ENCODE measurements at places on chromosomes 3 and 15. TPM values are rescaled to one million over a fixed set of nuclear protein-coding genes. Genes with fewer than 3 reads are reported as not detected.
A peak's percentile ranks its signal among the peaks of the same experiment; 100 is the strongest.

Gene HHLA2
- 0.84 TPM for polyA plus RNA-seq

Gene AMIGO3
- 11.1 TPM for polyA plus RNA-seq

Gene SOX14
- polyA plus RNA-seq = not detected

Gene CRABP1
- polyA plus RNA-seq = not detected

Gene FAM219B
- polyA plus RNA-seq = 50.6 TPM

Gene DUOXA1
- polyA plus RNA-seq = 0.03 TPM

Gene ARGFX
- polyA plus RNA-seq = not detected

Gene ZIC4
- polyA plus RNA-seq = not detected

Gene GABRA5
- not detected for polyA plus RNA-seq

Gene SLC2A2
- polyA plus RNA-seq = not detected

Gene SLC25A20
- polyA plus RNA-seq = 5.7 TPM

DNA sequence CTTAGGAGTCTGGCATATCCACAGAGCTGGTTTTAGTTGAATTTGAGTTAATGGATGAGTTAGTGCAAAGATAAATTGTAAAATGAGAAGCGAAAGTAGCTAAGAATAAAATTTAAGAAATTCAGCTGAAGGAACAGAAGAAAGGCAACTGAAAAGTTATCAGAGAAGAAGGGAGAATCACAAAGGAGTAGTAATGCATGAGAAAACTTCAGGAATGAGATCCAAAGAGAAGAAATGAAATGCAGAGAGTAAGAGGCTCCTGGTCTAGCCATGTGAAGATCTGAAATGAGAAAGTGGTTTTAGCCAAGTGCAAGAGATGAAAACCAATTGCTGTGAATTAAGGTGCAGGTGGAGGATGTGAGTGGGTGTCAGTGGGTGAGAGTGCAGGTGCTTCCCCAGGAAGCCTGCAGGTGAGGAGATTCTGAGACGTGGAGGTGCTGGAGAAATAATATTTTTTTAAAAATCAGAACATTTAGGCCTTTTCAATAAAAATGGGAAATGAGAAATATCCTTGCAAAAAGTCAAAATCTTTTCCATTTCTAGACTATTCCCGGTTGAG, 18.5 kb downstream of the KBTBD8 start:
- H3K36me3 ChIP-seq = peaks cover 4% of the 10 kb centered on the region
- H3K4me1 ChIP-seq = peaks cover 43% of the 10 kb centered on the region
- no peaks in the 10 kb centered on the region for H3K27me3 ChIP-seq
- H3K27ac ChIP-seq = peak overlapping the region; percentile 80
- peak; percentile 57 for DNase-seq

- H3K27ac ChIP-seq = no peak overlapping the region
- no peaks in the 10 kb centered on the region for H3K36me3 ChIP-seq
- H3K4me3 ChIP-seq = no peak overlapping the region
- no peaks in the 10 kb centered on the region for H3K27me3 ChIP-seq
- H3K4me1 ChIP-seq = peaks cover 5% of the 10 kb centered on the region
These were observed 63.1 kb upstream of the MCTP2 start for GRCh38 chr15:94168250-94168649.

GRCh38 chr15:70120958-70121623, 23.4 kb upstream of the TLE3 start:
- H3K27me3 ChIP-seq = no peaks in the 10 kb centered on the region
- H3K36me3 ChIP-seq = no peaks in the 10 kb centered on the region
- no peaks in the 10 kb centered on the region for H3K4me1 ChIP-seq

- H3K27me3 ChIP-seq = no peaks in the 10 kb centered on the region
- DNase-seq = no peak
- H3K27ac ChIP-seq = no peak overlapping the region
- no peaks in the 10 kb centered on the region for H3K36me3 ChIP-seq
- no peak overlapping the region for H3K4me3 ChIP-seq
These were observed 345.0 kb downstream of the FHIT start for GRCh38 chr3:60906283-60906682.

- no peaks in the 10 kb centered on the region for H3K36me3 ChIP-seq
- no peak overlapping the region for H3K27ac ChIP-seq
- H3K4me1 ChIP-seq = peaks cover 4% of the 10 kb centered on the region
These were observed 30.2 kb downstream of the RPLP1 start for GRCh38 chr15:69482686-69483256.

- H3K4me3 ChIP-seq = no peak overlapping the region
- H3K4me1 ChIP-seq = no peaks in the 10 kb centered on the region
- H3K27me3 ChIP-seq = no peaks in the 10 kb centered on the region
- H3K27ac ChIP-seq = no peak overlapping the region
- H3K36me3 ChIP-seq = no peaks in the 10 kb centered on the region
- DNase-seq = no peak
These were observed 455.0 kb upstream of the THBS1 start for GRCh38 chr15:39125904-39126303.

DNA sequence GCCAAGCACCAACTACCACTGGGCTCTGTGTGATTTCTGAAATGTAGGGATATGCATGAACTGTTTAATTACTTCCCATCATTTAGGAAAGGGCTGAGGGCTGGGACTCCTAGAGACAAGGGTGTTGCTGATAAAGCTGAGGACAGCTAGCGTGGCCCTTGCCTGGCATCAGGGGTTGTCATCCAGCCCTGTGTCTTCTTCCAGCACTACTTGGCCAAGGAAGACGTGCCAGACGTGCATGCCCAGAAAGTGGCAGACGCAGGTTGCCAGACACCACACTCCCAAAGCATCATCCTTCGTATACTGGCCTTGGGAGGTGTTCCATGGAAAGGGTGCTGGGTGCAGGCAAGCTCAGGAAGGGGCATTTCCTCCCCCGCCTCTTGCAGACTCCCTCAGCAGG, 64.8 kb downstream of the LRIG1 start:
- no peaks in the 10 kb centered on the region for H3K36me3 ChIP-seq
- H3K27ac ChIP-seq = no peak overlapping the region
- H3K27me3 ChIP-seq = no peaks in the 10 kb centered on the region
- H3K4me3 ChIP-seq = no peak overlapping the region

DNA sequence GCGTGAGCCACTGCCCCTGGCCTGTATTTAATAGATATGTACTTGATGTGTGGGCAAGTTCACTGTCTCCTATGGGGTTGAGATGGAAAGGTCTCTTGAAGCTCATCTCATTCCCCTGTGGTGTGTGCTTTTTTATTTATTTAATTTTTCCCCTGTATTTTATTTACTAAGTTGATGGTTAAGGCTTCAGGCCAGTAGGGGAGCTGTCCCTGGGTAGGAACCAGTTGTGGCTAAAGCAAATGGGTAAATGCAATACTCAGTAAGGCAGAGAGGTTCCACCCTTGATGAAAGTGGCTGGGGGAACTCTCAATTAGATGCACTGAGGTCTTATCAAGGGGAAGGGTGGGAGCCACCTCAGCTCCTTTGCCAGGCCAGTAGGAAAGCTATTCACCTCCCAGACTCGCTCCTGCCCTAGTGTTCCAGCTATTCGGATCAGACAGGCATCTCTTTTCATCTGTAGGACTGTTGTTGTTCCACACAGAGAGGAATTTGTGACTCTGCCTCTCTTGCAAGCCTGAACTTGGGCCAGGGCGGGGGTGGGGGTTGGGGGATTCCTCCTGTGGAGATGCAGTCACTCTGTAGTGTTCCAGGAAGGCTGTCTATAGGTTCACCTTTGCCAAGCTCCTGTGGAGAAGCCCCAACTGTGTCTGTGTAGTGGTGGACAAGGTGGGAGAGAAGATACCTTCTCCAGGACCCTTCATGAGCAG, 26.1 kb downstream of the PCCB start:
- no peak overlapping the region for H3K27ac ChIP-seq
- H3K27me3 ChIP-seq = no peaks in the 10 kb centered on the region
- no peaks in the 10 kb centered on the region for H3K4me1 ChIP-seq
- H3K4me3 ChIP-seq = no peak overlapping the region
- H3K36me3 ChIP-seq = peaks cover 25% of the 10 kb centered on the region

DNA sequence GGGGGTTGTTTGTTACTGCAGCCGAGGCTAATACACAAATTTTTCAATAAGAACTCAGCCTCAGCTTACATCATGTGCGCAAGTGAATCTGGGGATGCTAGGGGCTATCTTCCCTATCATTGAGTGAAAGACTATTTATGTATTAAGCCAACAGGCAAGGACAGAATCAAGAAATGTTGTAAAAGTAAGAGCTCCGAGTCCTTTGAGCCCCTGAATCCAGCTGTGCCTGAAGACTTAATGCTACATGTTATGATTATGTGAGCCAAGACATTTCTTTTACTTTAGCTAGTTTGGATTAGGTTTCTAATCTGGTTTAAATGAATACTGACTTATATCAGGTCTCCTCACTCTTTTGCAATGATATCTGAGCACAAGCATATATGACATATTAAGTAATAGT, 782.9 kb upstream of the CFAP20DC start:
- H3K4me1 ChIP-seq = no peaks in the 10 kb centered on the region
- H3K27me3 ChIP-seq = no peaks in the 10 kb centered on the region
- no peaks in the 10 kb centered on the region for H3K36me3 ChIP-seq
- no peak for DNase-seq
- no peak overlapping the region for H3K27ac ChIP-seq
- no peak overlapping the region for H3K4me3 ChIP-seq

GRCh38 chr3:139324456-139324855, 19.4 kb upstream of the MRPS22 start:
- H3K4me3 ChIP-seq = no peak overlapping the region
- no peak overlapping the region for H3K27ac ChIP-seq
- peaks cover 6% of the 10 kb centered on the region for H3K4me1 ChIP-seq
- DNase-seq = no peak

- H3K27me3 ChIP-seq = no peaks in the 10 kb centered on the region
- H3K4me3 ChIP-seq = no peak overlapping the region
- peaks cover 28% of the 10 kb centered on the region for H3K4me1 ChIP-seq
- no peak for DNase-seq
- H3K27ac ChIP-seq = no peak overlapping the region
These were observed 1.9 kb upstream of the ADPGK start for GRCh38 chr15:72785432-72785831.

GRCh38 chr3:138450704-138451424, 16.4 kb downstream of the ESYT3 start:
- H3K4me1 ChIP-seq = no peaks in the 10 kb centered on the region
- no peak overlapping the region for H3K4me3 ChIP-seq
- no peaks in the 10 kb centered on the region for H3K36me3 ChIP-seq
- no peak overlapping the region for H3K27ac ChIP-seq
- no peak for DNase-seq
- no peaks in the 10 kb centered on the region for H3K27me3 ChIP-seq

- no peak for DNase-seq
- no peak overlapping the region for H3K27ac ChIP-seq
- no peaks in the 10 kb centered on the region for H3K27me3 ChIP-seq
- no peak overlapping the region for H3K4me3 ChIP-seq
- no peaks in the 10 kb centered on the region for H3K36me3 ChIP-seq
- no peaks in the 10 kb centered on the region for H3K4me1 ChIP-seq
These were observed 77.7 kb downstream of the OCA2 start for GRCh38 chr15:28021281-28022039.

- H3K4me1 ChIP-seq = no peaks in the 10 kb centered on the region
- no peak overlapping the region for H3K4me3 ChIP-seq
- no peak overlapping the region for H3K27ac ChIP-seq
These were observed 18.5 kb downstream of the MINAR1 start for GRCh38 chr15:79450648-79451047.

GRCh38 chr15:78565951-78566774, 843 bp downstream of the CHRNA5 start:
- H3K27ac ChIP-seq = no peak overlapping the region
- H3K36me3 ChIP-seq = no peaks in the 10 kb centered on the region
- peaks cover 17% of the 10 kb centered on the region for H3K4me1 ChIP-seq
- peaks cover 2% of the 10 kb centered on the region for H3K27me3 ChIP-seq
- H3K4me3 ChIP-seq = peak overlapping the region; percentile 80

DNA sequence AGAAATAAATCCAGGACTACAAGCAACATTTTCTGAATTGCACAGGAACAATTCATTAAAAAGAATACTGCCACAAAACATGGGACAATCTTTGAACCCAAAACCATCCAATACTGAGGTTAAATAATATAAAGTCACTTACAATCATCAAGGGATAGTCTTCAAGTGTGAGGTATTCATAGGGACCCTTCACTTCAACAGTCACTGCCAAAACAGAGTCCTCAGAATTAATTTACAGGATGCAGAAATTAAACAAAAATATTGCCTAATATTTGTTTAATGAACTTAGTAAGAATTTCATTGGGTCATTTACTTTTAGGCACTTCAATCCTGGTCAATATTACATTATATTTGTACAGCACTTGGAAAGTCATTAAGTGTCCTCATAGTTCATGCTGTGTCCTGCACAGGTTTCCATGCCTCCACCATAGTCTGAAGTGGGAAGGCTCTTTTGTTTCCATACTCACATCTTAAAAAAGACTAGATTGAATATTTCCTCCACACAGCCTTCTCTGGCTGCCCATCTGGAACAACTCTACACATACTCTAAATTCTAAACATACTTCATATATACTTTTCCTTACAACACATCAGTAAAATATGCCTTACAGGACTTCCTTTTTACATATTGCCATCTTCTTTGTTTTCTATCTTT, 31.6 kb upstream of the VPS39 start:
- no peak for DNase-seq
- no peaks in the 10 kb centered on the region for H3K27me3 ChIP-seq

DNA sequence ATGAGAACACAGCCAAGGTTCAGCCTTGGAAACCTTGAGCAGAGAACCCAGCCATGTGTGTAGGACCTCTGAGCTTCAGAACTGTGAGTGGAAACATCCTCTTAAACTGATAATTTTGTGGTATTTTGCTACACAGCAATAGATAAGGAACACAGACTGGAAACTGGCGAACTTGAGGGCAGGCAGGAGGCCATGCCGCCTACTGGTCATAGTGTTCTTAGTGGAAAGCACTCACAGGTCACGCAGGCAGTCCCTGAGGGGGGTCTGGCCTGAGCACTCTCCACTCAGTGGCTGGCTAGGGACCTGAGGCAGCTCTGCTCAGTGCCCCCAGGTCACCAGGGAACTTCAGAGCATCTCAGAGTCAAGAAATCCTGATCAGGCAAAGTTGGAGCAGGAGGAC, 9.7 kb upstream of the XIRP1 start:
- no peaks in the 10 kb centered on the region for H3K36me3 ChIP-seq
- no peaks in the 10 kb centered on the region for H3K4me1 ChIP-seq
- no peaks in the 10 kb centered on the region for H3K27me3 ChIP-seq
- H3K4me3 ChIP-seq = no peak overlapping the region

GRCh38 chr3:109355625-109356441, 18.5 kb upstream of the DPPA4 start:
- DNase-seq = no peak
- no peaks in the 10 kb centered on the region for H3K4me1 ChIP-seq
- H3K27me3 ChIP-seq = no peaks in the 10 kb centered on the region
- no peaks in the 10 kb centered on the region for H3K36me3 ChIP-seq
- no peak overlapping the region for H3K27ac ChIP-seq

- H3K4me3 ChIP-seq = no peak overlapping the region
- H3K36me3 ChIP-seq = no peaks in the 10 kb centered on the region
- no peak for DNase-seq
These were observed 41.9 kb upstream of the TUBGCP5 start for GRCh38 chr15:23081271-23081670.

DNA sequence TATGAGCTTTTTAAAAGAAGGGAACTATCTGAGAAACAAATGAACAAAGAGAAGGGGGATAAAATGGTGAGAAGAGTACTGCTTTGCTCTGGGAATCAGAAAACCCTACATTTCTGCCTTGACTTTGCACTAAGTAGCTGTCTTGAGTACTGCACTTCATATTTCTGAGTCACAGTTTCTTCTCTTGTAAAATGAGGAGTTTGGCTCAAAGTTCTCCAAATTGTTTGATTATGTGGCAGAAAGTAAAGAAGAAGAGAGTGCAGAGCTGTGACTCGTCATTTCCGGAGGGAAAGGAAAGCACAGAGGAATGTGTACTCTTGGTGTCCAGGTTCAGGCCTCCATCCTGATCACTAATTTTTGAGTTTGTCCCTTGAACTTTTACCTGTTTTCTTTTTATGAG, 54.7 kb downstream of the TP63 start:
- H3K36me3 ChIP-seq = no peaks in the 10 kb centered on the region
- H3K27ac ChIP-seq = no peak overlapping the region
- H3K4me3 ChIP-seq = no peak overlapping the region
- no peaks in the 10 kb centered on the region for H3K27me3 ChIP-seq

GRCh38 chr3:119580067-119580760, 922 bp downstream of the ADPRH start:
- no peaks in the 10 kb centered on the region for H3K27me3 ChIP-seq
- H3K36me3 ChIP-seq = no peaks in the 10 kb centered on the region
- peaks cover 12% of the 10 kb centered on the region for H3K4me1 ChIP-seq
- peak overlapping the region; percentile 78 for H3K4me3 ChIP-seq
